Left renal cortex interstitium (tissue), 4 donors: ENCODE measurements at places on chromosomes 3 and 15. TPM values are rescaled to one million over a fixed set of nuclear protein-coding genes. Genes with fewer than 3 reads are reported as not detected.

P2RY13 gene
- polyA plus RNA-seq = 1.2 TPM

SLCO2A1 gene
- polyA plus RNA-seq = 16.8 TPM

SCAANT1 gene
- polyA plus RNA-seq = not detected

TRIM59 gene
- polyA plus RNA-seq = 16.2 TPM

WDR5B gene
- polyA plus RNA-seq = 10.4 TPM

DNA sequence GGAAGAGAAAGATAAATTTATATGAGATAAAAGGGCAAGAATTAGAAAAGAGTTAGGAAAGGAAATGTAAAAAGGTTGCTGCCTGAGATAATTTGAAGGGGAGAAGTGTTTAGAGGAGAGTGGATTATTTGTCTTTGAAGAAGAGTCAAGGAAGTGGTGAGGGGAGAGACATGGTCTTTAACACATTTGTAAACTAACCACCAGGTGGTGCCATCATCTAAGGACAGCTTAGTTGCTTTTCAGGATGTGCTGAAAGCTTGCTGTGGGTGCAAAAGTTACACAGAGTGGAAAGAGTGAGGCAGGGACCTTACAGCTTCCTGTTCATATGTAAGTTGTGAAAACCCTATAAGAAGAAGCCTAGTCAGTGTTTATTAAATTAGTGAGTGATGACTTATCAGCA, 114.1 kb upstream of the DNAJC19 start:
- no peak for DNase-seq

DNA sequence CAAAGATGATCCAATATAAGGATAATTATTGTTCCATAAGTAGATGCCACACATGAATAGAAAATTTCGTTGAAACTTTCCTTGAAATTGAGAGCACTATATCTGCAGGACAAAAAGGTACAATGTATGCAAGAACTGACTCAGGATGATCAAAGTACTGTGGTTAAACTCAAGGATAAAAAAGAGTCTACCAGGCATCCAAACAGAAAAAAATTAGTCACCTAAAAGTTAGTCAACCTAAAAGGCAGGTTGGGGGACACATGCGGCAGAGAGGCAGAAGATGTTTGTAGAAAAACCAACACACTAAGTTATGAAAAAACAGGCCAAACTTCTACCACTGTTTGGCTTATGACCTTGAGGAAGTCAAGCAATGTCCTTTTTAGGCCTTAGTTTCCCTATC, 68.7 kb downstream of the GSK3B start:
- DNase-seq = no peak

GRCh38 chr15:20659265-20659664, 117.7 kb upstream of the GOLGA6L6 start:
- no peak for DNase-seq

DNA sequence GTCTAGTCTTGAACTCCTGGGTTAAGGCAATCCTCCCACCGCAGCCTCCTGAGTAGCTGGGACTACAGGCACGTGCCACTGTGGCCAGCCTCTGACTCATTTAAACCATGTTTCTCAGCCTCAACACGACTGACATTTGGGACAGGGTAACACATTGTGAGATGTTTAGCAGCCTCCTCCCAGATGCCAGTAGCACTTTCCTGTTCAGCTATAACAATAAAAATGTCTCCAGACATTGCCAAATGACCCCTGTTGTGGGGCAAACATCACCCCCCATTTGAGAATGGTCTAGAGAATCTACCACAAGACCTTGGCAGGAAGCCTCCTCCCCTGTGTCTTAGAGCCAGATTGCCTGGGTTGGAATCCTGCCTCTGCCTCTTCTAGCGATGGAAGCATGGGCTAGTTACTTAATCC, 8.4 kb downstream of the TMEM40 start:
- DNase-seq = no peak

- DNase-seq = no peak
Measured at GRCh38 chr15:85335193-85335942, 45.0 kb upstream of the AKAP13 start.

DNA sequence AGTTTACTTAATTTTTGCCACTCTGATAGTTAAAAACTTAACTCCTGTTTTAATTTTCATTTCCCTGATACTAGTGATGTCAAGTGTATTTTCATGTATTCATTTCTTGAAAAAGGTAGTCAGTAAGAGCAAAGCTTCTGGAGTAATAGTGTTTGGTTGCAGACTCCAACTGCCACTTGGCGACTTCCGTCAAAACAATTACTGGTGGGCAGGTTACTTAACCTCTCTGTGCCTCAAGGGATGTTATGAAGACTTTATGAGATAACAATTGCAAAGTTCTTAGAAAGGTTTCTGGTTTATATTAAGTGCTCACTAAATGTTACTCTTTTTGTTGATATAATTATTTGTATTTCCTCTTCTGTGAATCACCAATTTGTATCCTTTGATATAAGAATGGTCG, 129.7 kb downstream of the NFKBIZ start:
- no peak for DNase-seq

DNA sequence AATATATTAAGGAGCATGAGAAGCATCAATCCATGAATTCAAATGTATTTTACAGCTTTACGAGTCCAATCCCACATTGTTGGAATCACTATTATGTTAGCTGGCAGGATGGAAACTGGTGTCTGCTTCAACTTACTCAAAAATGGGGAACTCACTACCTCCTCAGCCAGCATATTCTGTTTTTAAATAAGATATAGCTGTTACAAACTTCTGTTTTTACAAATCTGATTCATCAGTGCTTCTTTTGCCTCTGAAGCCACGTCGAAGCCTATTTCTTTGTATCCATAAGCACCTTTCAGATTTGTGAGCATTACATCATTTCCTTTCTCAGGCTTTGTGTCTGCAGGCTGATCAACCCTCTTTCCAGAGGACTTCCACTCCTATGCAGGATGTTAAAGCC, 105.9 kb downstream of the TPRG1 start:
- no peak for DNase-seq

- no peak for DNase-seq
Measured at GRCh38 chr3:107884719-107885460, 205.9 kb downstream of the CD47 start.

DNA sequence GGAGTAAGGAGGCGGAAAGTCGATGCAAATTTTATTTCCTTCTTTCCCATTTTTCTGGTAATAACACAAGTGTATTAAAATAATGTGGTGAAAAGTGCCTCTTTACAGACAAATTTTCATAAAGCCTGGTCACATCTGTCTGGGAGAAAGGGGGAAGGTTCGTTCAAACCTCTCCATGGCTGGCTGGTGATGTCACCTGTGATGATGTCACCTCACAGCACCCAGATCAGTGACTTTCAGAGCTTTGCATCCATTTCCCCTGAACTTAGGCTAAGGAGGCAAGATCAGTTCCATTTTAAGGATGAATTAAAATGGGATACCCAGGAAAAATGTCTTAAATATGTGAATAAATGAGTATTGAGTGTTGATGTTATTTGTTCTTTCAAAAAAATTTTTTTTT, 34.1 kb downstream of the ATP10A start:
- DNase-seq = no peak

GRCh38 chr3:78762121-78762520, 1005.7 kb downstream of the ROBO1 start:
- DNase-seq = no peak

DNA sequence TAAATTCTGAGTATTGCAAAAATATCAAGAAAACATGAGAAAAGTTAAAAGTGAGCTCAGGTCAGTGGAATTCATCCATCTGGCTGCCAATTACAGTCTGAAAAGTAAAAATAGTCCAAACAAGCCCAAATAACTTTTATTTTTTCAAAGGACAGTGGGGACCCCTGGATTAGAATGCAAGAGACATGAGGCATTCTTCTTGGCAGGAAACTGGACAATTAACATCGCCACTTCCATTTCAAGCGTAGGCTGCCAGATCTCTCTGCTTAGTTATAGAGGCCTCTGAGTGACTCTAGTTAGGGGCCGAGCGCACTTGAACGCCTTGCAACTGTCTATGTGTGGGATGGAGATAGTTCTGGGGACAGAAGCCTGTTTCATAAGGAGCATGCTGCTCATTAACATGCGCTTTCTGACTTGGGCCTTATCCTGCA, 189.1 kb downstream of the GHSR start:
- DNase-seq = no peak

GRCh38 chr3:14461748-14462324, 59.4 kb downstream of the SLC6A6 start:
- DNase-seq = no peak

GRCh38 chr15:77572186-77572585, 60.5 kb downstream of the LINGO1 start:
- DNase-seq = no peak

GRCh38 chr3:31219131-31219843, 313.4 kb upstream of the STT3B start:
- DNase-seq = no peak

- DNase-seq = no peak
Measured at GRCh38 chr15:28094732-28095521, 4.2 kb downstream of the OCA2 start.

GRCh38 chr3:82087958-82088357, 326.5 kb upstream of the GBE1 start:
- no peak for DNase-seq
